ENCODE measurements at places on chromosomes 3 and 15.

- no peak for DNase-seq
These were observed 9.1 kb upstream of the GNAI2 start for GRCh38 chr3:50226888-50227389.

GRCh38 chr3:150114873-150115540 lies 144.3 kb upstream of the PFN2 start:
- DNase-seq: no peak

GRCh38 chr3:111326144-111326995 lies 215.6 kb upstream of the CD96 start:
- no peak for DNase-seq

DNA sequence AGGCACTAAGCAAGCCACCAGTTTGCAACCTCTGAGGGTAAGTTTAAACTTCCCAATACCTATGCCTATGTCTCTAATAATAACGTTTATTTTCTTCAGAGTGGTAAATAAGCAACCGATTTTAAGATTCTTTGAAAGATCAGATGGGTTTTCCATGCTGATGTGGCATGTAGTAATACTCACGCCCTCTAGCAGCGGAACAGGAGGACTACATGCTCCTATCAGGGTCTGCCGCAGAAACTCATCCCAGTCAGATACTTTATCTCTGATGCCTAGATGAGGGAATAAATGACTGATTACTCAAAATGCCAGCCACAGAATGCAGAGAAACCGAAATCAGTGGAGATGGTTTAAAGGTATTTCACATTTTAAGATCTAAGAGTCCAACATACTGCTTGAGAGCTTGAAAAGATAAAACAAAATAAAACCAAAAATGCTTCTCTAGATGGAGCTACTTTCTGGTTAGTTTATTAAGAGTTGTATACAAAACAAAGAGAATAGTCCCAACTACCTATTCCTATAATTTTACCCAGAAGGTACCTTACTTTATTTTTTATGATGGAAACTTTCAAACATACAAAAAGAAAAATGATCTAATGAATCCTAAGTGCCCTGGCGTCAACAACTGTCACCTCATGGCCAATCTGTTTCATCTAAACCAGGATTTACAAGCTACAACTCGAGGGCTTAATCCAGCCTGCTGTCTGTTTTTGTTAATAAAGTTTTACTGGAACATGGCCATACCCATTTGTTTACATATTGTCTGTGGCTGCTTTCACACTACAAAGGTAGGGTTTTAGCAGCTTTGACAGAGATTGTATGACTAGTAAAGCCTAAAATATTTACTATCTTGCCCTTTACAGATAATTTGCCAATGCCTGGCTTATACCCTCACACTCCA lies 37.5 kb upstream of the STIMATE start:
- DNase-seq: peak; percentile 22

GRCh38 chr3:152319831-152320617 lies 51.3 kb downstream of the MBNL1 start:
- no peak for DNase-seq

DNA sequence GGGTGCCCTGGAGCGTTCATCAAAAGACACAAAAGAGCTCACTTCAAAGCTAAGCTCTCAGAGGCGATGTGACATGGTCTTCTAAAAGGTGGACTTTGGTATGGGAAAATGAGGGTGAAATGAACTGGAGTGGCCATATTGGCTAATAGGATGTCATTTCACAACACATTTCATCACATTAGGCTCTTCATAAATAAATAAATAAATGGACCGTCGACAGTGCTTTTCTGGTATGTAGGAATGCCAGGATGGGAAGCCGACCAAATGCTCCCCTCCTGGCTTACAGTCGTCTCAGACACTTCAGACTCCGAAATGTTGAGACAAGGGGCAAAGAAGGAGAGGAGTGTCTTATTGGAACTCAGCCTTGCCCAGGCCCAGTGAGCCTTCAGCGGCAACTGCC lies 383.0 kb downstream of the NTRK3 start:
- no peak for DNase-seq

DNA sequence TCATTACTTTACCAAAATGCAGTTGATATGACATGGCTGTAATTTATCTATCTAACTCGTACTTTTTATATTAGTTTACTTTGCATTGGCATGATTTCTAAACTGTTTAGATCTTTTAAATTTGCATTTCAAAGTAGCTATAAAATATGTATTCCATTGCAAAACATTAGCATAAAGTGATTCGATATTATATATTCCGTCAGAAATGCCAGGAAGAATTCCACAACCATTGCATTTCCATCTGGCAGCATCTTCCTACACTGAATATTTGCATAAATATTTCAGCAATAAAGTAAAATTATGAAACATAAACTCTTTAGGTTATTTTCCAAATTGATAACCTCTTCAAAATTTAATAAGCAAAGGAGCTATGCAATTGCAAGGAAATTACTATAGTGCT lies 546.6 kb downstream of the MFSD1 start:
- DNase-seq: no peak

- peak; percentile 15 for DNase-seq
These were observed 352 bp downstream of the CHRD start for GRCh38 chr3:184380185-184380626.

- no peak for DNase-seq
These were observed 408.3 kb upstream of the RGMA start for GRCh38 chr15:93497291-93497690.

DNA sequence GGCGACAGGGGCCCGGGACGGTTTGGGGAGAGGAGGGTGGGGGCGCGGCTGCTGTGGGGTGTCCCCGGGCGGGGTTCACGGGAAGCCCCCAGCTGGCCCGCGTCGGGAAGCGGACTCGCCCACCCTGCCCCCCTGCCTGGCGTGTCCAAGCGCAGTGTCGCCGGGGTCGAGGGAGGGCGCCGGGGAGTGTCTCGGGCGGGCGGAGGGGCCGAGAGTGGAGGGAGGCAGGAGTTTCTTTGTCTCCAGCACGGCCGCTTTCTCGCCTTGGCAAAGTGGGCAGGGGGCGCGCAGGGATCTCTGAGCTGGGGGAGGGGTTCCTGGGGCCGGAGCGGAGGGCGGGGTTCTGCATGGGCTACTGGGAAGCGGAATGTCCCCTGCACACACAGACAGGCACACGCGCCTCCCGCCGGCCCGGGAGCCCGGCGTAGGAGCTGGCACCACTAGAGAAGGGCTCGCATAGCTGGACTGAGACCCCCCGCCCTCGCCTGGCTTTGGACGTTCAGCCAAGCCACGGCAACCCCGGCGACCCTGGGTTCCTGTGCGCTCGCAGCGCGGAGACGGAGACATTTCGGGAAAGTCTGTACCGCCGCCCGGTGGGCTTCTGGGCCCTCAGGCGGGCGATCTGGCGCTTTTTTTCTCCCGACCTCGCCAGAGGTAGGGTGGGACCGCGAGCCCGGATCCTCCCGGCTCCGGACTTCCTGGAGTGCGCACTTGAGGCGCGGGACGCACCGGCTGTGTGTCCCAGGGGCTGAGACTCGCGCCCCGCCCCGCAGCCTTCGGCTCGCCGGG lies 822 bp downstream of the ST8SIA2 start:
- DNase-seq: no peak

- DNase-seq: no peak
These were observed 133.6 kb downstream of the P2RY1 start for GRCh38 chr3:152968388-152969024.

- DNase-seq: no peak
These were observed 101.6 kb downstream of the RPL22L1 start for GRCh38 chr3:170768334-170768801.

DNA sequence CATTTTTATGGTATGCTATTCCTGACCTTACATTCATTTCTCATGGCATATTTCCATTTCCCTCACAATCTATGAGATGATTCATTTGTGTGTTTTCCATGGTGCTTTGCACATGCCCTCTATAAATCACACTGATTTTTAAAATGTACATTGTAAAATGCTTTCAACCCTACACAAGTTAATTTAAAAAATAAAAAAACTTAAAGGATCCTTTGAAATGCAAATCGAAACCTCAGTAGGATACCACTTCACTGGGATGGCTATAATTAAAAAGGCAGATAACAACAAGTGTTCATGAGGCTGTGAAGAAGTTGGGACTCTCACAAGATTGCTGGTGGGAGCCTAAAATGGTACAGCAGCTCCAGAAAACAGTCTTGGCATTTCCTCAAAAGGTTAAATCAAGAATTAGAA lies 83.5 kb downstream of the FMN1 start:
- no peak for DNase-seq

GRCh38 chr3:12507591-12508281 lies 23.5 kb downstream of the TSEN2 start:
- no peak for DNase-seq

GRCh38 chr3:177333533-177334520 lies 136.5 kb upstream of the TBL1XR1 start:
- DNase-seq: no peak

DNA sequence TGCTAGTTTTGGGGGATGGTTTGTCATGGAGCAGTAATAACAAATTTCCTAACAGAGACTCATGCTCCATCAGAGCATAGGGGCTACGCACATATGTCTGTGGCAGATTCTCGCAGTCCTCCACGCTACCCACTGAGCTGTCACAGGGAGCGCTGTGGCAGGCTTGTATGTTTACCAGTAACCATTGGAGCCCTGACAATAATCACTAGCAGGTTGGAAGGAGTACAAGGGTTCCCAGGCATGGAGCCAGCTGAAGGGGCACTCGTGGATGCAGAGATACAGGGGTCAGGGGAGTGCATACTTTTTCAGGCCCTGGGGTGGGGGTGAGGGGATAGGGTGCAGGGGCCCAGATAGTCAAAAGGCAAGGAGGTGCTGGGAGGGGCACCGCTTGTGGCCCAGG lies 7.9 kb upstream of the GP9 start:
- DNase-seq: peak; percentile 21

GRCh38 chr3:40597441-40597840 lies 72.7 kb downstream of the ZNF621 start:
- DNase-seq: no peak

DNA sequence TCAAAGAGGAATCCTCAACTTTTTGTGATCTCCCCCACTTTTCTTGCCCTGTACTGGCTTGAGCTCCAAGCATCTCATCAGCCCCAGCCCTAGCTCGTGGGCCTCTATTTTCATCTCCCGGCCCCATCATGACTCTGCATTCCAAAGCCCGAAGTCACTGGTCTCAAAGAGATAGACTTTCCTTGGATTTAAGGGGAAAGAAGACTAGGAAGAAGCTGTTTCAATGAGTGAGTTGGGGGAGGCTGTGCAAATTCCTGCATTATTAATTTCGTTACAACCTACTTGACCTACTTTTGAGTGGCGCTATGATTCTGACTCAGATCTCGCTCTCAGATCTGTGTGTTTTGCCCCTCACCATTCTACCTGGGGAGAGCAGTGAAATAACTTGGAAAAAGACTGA lies 266.6 kb upstream of the TBL1XR1 start:
- DNase-seq: no peak

DNA sequence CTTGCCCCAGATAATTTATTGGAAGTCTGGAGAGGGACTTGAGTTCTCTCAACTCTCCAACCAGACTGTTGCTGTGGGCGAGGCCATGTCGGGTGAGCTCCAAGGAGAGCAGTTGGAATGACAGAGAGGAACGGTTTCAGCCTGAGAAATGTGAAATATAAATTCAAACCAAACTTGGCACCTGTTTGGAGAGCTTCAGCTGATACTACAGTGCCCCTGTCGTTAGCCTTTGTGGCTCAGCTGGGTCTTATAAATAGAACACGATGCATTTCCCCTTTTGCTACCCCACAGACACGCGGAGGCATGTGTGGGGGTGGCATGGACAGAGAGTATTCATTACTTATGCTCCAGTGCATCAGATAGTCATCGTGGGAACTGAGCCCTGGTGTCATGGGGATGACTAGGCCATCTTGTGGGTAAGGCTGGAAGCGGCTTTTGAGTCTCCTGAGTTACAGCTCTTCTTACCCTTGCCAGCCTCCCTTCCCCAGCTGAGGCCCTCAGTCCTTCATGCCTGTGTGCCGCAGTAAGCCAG lies 15.6 kb downstream of the SMAD3 start:
- DNase-seq: no peak

DNA sequence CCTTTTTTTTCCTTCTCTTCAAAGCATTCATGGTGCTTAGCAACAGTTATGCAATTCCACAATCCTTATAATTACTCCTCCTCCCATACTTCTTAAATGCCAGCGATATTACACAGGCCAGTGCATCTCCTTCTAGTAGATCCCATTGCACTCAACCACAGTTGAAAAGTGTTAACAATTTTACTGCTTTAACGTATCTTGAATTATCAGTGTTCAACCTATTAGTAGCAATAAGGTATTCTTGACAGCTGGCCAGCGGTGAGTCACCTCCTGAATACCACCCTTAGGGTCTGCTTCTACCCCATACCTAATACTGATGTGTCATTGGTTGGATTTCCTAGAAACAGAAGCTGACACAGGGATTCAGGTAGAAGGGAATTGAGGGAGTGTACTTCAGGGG lies 24.0 kb upstream of the TEX9 start:
- no peak for DNase-seq

GRCh38 chr15:36465304-36465703 lies 114.1 kb upstream of the CDIN1 start:
- DNase-seq: no peak

GRCh38 chr3:165549665-165550064 lies 287.6 kb downstream of the BCHE start:
- DNase-seq: no peak

GRCh38 chr3:24305795-24306467 lies 188.7 kb downstream of the THRB start:
- no peak for DNase-seq

DNA sequence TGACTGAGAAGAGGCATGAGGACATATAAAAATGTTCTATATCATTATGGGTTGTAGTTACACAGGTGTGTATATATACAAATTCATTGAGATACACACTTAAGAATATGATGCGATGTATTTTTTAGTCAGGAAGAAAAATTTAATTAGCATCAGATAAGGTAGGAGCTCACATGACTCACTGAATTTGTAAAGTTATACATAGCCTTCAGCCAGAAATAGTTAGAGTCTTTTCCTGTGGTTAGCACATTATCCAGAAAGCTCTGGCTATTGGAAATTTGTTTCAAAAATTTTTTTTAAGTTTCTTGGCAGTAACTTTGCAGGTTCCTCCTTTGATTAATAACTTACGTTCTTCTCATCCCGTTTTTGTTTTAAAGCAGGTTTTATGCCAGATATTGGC lies 88.6 kb downstream of the STT3B start:
- DNase-seq: no peak

GRCh38 chr3:57974796-57975388 lies 33.3 kb upstream of the FLNB start:
- DNase-seq: no peak

GRCh38 chr3:99348451-99348850 lies 289.9 kb upstream of the COL8A1 start:
- DNase-seq: no peak

- DNase-seq: no peak
These were observed 67.1 kb upstream of the AKAP13 start for GRCh38 chr15:85313339-85313738.

- no peak for DNase-seq
These were observed 266.2 kb downstream of the NLGN1 start for GRCh38 chr3:173663696-173664111.

GRCh38 chr3:65093641-65094040 lies 405.8 kb upstream of the ADAMTS9 start:
- DNase-seq: no peak

Data from NCI-H1694 treated with DMSO at 0.1 percent for 48 hours (cell line).